ENCODE measurements at places on chromosomes 12 and 14.

DNA sequence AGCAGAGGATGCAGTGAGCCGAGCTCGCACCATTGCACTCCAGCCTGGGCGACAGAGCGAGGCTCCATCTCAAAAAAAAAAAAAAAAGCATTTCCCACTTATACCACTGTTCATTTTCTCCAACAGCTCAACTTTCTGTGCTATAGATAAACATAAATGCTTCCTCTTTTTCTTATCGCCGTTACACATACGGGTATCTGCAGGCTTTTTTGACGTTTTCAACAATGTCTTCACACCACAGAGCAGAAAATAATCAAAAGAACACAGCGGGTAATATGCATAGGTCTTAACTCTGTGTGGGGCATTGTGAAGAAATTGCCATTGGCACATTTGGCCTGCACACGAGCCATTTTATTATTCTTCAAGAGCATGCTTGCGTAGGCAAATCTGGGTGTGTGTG, 86.4 kb downstream of the CAPZA3 start:
- no peak for DNase-seq

- DNase-seq: no peak
These were observed 26.8 kb downstream of the DGLUCY start for GRCh38 chr14:91140672-91141071.

GRCh38 chr14:99037777-99038430, 234.1 kb downstream of the BCL11B start:
- DNase-seq: no peak

DNA sequence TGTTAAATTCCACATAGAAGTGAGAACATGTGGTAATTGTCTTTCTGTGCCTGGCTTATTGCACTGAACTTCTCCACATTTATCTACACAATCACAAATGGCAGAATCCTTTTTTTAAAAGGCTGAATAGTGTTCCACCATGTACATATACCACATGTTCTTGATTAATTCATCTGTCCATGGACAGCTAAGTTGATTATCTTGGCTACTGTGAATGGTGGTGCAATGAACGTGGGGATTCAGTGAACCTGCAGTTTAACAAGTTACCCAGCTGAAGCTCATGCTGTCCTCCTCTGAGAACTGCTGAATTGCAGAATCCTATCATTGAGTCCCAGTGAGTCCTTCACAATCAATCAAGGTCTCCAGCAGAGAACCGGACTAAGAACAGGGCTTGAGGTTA, 74.9 kb downstream of the TBK1 start:
- no peak for DNase-seq

Data from NK-92 treated with Interleukin-12 subunit alpha and Interleukin-12 subunit beta, amount 100 ng/mL, for 24 hours (cell line).